Activated naive CD4-positive, alpha-beta T cell treated with Interleukin-2 at 50 U/mL for 16 hours (primary cell): ENCODE measurements at places on chromosomes 3 and 15.

- no peak for DNase-seq
Observed at GRCh38 chr15:47507221-47507985, 209.9 kb upstream of the SEMA6D start.

GRCh38 chr3:189076449-189076848 lies 95.3 kb upstream of the TPRG1 start:
- DNase-seq: no peak

DNA sequence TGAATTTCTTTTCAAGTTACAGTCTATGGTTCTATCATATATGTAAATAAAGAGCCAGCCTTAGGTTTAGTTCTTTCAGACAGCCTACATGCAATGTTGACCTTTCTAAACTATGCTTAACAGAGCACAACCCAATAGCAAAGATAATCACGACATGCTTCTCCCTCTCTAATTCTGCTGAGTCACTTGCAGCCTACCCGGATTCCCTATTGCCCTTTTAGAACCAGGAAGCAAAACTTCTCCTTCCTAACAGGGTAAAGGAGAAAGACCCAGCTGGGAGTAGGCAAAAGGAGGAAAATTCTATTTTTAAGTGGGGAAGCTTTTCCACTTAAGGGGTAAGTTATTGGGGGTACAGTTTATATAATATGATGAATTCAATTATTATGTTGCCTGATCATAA lies 79.3 kb downstream of the SLC7A14 start:
- DNase-seq: no peak

DNA sequence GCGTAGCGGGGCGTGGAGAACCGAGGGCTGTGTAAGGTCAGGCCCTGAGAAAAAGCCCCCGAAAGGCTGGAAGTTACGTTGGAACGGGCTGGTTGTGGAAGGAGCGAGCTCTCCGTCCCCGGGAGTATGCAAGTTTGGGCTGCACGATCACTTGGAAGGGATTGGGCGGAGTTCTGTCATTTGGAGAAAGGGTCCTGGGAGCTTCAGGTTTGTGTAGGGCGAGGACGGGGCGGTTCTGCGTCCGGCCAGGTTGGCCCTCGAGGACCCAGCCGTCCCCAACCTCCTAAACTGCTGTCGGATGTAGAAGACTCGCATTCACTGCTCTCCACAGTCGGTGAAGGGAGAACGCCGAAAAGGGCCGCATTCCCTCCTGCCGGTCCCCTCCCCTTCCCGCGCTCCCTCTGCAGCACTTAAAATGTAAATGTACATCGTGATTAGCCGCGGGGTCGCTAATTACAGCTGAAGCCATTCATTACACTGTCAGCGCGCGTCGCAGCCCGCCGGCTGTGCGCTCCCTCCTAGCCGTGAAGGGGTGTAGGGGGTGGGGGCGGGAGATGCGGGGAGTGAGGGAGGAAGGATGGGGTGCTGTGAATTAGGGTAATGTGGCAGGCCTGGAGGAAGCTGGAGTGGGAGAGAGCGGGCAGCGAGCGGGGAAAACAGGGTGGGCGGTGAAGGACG lies 2.5 kb upstream of the RPP25 start:
- DNase-seq: no peak

- no peak for DNase-seq
Observed at GRCh38 chr3:190345027-190345821, 23.0 kb upstream of the CLDN1 start.

- DNase-seq: no peak
Observed at GRCh38 chr15:90009301-90010022, 8.3 kb downstream of the ZNF710 start.

GRCh38 chr3:153373606-153374005 lies 211.6 kb downstream of the RAP2B start:
- no peak for DNase-seq

GRCh38 chr3:45414823-45415222 lies 26.4 kb downstream of the LARS2 start:
- no peak for DNase-seq

DNA sequence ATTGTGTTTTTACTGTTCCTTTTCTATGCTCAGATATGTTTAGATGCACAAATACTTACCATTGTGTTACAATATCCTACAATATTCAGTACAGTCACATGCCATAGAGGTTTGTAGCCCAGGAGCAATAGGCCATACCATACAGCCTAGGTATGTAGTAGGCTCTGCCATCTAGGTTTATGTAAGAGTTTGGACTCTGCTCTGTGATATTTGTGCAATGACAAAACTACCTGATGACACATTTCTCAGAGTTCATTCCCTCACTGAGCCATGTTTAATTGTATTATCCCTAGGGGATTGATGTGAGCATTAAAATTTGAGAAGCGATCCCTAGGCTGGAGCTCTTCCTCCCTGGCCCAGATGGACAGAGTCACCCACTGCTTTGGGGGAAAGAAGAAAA lies 270.0 kb upstream of the PROK2 start:
- no peak for DNase-seq

- DNase-seq: no peak
Observed at GRCh38 chr3:8837162-8837561, 67.7 kb upstream of the OXTR start.

- DNase-seq: no peak
Observed at GRCh38 chr3:120459196-120459595, 8.4 kb upstream of the FSTL1 start.

DNA sequence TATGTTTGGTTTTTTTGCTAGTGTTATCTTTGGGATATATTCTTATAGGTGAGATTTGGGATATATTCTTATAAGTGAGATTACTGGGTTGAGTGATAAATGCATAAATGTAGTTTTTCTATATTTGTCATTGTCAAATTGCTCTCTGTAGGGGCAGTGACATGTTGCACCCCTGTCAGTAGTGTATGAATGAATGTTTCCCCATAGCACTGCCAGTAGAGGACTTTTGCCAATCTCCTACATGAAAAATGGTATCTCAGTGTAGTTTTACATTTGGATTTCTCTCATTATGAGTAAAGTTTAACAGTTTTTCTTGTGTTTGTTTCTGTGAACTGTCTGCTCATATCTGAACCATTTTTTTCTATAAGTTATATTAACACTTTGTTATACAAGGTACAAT lies 13.6 kb downstream of the U2SURP start:
- no peak for DNase-seq

GRCh38 chr15:84832448-84833040 lies 15.4 kb downstream of the ALPK3 start:
- DNase-seq: no peak

DNA sequence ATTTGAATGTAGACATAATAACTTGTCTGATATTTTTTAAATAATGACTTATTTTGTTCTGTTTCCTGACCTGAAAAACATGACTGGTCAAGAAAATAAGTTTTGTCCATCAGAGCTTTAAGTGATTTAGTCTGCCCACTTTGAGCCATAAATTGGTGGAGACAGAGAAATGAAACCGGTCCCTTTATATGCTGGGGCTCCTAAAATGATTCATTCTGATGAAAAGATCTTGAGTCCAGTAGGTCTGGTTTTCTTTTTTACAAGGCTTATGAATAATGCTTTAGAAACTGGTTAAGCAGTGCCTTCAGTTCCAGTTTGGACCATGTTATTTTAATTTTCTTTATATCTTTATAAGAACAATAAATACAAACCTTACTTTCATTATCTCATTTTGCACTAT lies 293.2 kb downstream of the DIPK2A start:
- no peak for DNase-seq

DNA sequence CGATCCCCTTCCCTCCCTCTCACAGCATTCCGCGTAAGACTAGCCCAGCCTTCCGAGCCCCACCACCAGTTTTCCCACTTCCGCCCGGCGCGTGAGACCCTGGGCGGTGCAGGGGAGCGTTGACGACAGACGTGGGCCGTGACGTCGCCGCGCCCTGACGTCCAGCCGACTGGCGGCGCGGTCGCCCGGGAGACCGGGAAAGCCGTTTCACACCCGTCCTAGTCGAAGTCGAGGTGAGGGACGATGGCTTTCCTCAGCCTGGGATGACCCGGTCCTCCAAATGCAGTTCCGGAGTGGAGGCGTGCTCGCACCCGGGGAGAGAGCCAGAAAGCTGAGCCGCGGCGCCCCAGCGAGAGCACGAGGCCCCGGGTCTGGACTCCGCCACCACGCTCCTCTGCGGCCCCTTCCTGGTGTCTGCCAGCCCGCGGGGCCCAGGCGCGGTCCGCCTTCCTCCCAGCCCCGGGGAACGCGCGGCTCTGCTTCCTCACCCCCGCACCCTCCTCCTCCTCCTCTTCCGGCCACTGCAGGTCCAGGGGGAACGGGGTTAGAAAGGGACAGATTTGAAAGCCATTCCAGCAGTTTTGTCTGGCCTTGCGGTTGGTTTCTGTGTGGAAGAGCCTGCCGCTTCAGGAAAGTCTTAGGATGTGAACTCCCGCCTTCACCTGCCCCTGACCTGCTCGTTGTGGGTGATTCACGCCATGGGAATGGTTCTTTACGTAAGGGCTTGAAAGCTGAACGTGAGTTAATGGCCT lies at the start of gene LEKR1:
TSS of gene LEKR1 (plus strand) at position 210 of the 752 bp plus-strand sequence. CDS start 2,977 bp downstream, outside the sequence.
- peak; percentile 71 for DNase-seq

- no peak for DNase-seq
Observed at GRCh38 chr3:79406175-79406574, 361.6 kb downstream of the ROBO1 start.

- DNase-seq: no peak
Observed at GRCh38 chr15:87263871-87264270, 992.7 kb downstream of the NTRK3 start.

GRCh38 chr15:73991260-73991659 lies 835 bp downstream of the STOML1 start:
- DNase-seq: no peak

DNA sequence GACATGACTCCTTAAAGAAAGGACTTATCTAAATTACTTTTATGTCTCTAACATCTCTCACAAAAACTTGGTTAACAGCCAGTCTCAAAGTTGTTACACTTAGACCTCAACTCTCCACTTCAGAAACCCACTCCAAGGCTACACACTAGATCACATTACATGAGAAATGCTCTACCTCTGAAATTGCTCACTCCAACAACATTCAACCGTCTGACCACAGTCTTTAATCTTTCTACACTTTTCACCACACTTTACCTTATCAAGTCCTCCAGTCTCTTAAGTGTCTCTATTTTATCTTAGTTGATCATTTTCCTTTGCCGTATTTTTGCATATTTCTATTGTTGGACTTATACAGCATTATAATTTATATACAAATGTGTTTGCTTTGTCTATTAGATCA lies 5.8 kb downstream of the SLC12A6 start:
- DNase-seq: no peak

GRCh38 chr15:71756599-71757352 lies 53.6 kb upstream of the NR2E3 start:
- DNase-seq: no peak

DNA sequence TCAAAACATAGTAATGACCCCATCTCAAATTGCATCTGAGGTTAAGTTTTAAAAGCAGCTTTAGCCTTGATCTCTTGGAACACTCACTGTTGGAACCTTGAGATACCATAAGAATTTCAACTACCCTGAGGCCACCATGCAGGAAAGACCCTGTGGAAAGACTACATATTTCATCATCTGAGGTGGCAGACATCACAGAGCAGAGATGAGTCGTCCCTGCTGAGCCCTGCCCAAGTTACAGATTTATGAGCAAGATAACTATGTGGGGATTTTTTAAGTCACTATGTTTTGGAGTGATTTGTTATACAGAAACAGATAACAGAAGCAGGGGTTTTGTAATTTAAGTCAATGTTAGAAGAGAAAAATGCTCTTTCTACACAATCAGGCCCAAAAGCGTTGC lies 168.4 kb downstream of the STAC start:
- no peak for DNase-seq

- no peak for DNase-seq
Observed at GRCh38 chr15:93049914-93050578, 39.0 kb downstream of the RGMA start.

DNA sequence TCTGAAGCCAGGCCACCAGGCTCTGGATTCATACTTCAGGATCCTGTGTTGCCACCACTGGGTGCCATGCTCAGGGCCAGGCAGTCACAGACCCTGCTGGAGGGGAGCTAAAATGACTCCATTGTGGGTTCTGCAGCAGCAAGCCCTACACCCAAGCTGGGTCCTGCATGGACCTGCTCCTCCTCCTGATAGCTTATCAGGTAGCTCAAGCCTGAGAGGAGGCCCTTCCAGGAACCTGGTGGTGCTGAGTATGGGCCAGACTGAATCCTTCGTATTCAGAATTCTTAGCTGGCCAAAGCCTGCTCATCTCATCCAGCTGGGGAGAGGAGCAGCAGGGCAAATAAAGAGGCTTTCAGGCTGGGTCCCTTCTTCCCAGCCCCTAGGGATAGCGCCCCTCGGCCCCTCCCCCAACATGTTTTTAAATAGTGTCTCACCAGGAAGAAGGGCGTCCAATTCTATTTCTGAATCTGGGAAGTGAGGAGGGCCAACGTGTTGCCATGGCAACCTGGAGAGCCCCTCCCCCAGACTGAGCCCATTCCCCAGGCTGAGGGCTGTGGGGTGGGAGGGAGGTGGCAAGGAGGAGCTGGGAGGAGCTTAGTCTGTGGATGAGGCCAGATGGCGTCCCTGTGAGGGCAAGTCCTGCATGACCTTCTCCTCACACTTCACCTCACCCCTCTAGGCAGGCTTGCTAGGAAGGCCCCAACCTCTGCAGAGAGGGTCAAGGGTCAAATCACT lies 11.0 kb upstream of the CAMKV start:
- DNase-seq: no peak

GRCh38 chr3:196643201-196643749 lies 3.8 kb downstream of the NRROS start:
- peak; percentile 43 for DNase-seq

GRCh38 chr3:150409512-150410310 lies 1.6 kb downstream of the TSC22D2 start:
- DNase-seq: peak; percentile 75

DNA sequence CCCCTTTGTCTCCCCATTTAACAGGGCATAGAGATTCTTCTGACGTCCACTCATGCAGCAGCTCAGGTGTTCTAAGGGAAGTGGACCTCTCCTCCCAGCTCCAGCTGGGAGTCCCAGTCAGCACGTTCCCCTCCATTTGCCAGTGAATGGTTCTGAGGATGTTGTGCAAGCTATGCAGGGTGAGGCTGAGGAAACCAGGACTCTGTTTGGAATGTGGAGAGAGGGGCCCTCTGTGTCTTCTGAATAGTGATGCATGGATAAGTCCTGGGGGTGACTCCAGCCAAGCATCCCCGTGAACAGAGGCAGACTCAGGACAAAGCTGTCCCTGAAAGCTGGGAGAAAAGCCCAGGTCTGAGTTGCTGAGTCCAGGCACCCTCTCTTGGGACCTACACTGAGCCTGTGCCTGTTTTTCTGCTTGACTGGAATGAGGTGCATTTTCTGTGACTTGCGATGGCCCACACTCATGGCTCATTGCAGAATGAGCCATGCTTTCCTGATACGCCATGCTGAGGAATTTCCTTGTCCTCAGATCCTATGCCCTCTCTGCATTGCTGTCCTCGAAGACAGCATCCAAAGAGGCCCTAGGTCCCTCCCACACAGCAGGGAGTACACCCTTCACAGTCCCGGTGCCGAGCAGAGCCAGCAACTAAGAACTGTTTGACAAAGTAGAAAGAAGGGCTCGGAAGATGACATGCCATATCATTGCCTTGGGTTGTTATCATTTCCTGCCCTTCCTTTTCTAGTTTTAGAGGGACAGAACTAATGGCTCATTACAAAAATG lies 185.2 kb downstream of the ATP10A start:
- DNase-seq: no peak
